ENCODE measurements at places on chromosomes 3 and 15.

GRCh38 chr3:30611613-30612436 is 5.4 kb downstream of the TGFBR2 start:
- no peak for DNase-seq

DNA sequence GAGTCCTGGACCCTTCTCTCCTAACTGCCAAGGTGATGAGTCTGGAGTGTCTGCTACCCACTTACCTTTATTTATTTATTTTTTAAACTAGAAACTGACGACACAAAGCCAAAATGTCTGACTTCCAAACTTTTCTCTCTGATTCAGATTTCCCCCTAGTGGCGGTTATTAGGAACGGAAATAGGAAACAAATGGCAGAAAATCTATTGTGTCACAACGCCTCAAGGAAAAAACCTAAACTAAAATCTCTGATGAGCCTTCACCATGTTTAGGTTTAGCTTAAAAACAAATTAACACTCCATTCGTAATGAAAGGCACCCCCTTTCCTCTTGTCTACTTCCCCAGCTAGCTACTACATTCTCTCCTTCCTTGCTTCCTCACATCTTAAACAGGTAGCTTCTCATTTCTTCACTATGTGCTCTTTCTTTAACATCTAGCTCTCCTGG is 94.0 kb upstream of the MEX3B start:
- DNase-seq, result no peak

- no peak for DNase-seq
Observed at GRCh38 chr15:101521591-101521990, 32.1 kb upstream of the PCSK6 start.

DNA sequence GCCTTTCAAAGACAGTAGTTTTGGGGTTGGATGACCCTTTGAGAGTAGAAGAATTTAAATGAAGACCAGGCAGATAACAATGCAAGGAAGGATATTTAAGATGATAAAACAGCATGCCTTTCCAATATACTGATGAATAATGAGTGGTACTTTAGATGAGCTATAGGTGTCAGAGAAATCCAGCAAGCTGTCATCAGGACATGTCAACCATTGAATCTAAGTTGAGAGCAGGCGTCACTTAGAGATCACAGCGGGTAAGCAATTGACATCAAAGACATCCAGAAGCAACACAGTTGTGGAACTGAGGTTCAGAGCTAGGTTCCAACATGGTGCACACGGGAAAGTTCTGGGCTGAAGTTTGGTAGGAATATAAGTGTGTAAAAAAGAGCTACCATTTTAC is 25.0 kb downstream of the CCDC54 start:
- no peak for DNase-seq

DNA sequence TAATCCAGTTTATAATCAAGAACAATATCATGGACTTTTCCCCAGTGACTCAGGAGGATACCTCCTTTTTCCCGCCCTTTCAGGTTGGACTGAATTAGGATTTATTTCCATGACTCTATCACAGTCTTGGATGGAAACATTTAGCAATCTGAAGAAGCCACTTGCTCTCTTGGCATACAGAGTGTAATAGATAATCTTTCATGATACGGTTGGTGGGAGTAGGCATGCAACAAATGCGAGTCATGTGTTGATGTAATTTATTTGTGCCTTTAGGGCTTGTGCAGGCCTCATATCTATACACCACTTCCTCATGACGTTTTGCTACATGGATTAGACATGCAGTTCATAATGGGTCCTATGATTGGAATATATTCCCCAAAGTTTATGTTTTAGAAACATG is 54.2 kb upstream of the MCTP2 start:
- no peak for DNase-seq

- DNase-seq, result no peak
Observed at GRCh38 chr15:31263751-31264558, 62.7 kb upstream of the KLF13 start.

DNA sequence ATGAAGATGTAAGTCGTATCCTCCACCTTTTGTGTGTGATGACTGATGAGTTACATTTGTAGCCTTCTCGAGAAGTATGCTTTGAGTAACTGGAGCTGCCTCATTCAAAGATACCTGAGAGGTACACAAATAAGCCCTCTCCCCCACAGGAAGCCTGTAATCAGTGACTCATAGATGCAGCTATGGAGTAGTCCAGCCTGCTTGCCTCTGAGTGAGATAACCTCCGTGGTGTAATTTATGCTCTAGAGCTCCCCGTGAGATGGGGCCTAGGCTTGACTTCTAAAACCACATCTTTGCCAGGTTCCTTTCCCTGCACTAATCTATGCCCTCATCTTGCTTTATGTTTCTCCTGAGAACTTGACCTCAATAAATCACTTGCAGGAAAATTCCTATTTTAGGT is 291.7 kb downstream of the SUCLG2 start:
- no peak for DNase-seq

DNA sequence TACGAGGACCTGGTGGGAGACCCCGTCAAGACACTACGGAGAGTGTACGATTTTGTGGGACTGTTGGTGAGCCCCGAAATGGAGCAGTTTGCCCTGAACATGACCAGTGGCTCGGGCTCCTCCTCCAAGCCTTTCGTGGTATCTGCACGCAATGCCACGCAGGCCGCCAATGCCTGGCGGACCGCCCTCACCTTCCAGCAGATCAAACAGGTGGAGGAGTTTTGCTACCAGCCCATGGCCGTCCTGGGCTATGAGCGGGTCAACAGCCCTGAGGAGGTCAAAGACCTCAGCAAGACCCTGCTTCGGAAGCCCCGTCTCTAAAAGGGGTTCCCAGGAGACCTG is 2.5 kb downstream of the CHST2 start:
- DNase-seq, result no peak

GRCh38 chr3:196966526-196967401 is 1.9 kb downstream of the PIGZ start:
- peak; percentile 74 for DNase-seq

DNA sequence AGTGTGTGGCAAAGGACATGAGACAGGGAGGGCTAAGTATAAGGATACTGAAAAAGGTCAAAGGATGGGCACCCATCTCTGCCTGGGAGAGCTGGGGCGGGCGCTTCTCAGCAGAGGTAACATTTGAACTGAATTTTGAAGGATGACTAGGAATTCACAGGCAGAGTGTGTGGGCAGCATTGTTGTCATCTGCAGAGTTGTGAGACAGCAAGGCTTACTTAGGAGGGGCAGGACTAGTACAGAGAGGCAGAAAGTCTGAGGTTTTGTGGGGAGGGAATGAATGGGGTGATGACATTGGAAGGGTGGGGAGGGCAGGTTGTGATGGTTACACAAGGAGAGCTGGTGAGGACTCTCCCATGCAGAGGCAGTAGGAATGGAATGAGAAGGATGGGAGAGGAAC is 84.1 kb upstream of the PRR23C start:
- no peak for DNase-seq

DNA sequence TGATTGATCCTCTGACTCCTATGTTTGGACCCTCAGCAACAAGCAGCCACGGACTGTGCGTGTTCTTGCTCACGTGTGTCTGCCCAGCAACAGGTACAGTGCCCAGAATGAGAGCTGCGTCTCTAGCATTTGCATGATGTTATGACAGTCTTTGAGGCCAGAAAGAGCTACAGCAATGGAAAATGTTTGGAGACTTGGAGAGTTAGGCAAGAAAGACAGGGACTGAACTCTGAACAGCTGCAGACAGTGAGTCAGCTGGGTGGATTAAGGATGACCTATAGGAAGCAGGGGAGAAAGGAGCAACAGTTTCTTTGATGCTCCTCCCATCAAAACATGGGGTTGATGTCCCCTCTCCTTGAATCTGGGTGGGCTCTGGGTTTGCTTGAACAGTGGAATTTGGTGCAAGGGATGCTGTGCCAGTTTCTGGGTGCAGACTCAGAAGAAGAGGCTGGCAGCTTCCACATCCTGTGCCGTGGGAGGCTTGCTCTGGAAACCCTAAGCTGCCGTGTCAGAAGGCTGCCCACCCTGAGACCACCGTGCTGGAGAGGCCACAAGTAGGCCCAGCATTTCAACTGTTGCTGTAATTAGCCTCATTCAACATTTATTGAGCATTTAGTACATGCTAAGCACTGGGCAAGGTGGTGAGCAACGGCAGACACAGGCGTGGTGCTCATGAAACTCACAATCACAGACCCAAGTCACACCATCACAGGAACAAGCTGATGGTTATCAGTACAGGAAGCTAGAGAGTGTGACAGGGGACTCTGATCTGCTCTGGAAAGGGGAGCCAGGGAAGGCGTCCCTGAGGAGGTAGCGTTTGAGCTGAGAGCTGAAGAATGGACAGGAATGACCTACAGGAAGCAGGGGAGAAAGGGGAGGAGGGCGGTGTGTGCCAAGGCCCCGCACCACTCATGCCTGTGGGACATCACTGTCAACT is 21.7 kb downstream of the CCR9 start:
- no peak for DNase-seq

DNA sequence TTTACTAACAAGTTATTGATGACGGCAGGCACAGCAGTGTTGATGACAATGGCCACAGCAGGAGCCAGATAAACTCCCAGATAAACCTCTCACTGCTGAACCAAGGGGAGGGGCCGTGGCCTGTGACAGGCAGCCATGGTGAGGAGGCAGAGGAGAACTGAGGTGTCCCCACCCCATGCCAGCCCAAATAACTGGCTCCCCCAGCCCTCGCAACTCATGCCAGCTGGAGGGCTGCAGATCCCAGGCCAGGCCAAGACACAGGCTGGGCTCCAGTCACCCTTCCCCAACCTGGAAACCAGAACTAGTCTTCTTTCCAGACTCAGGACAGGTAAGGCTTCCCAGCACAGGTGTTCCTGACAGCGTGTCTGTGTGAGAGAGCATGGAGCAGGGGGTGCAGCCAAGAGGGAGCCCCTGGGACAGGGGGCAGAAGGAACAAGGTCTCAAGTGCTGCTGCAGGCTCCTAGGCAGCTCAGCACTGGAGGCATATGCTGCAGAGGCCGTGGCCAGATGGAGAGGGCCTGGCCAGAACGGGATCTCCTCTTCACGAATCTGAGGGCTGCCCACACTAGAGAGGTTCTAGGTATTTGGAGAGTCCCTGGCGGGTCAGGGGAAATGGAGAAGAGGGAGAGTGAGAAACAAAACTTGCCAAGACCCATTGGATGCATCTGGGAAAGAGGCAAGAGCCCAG is 15.9 kb downstream of the PLA2G4F start:
- no peak for DNase-seq

DNA sequence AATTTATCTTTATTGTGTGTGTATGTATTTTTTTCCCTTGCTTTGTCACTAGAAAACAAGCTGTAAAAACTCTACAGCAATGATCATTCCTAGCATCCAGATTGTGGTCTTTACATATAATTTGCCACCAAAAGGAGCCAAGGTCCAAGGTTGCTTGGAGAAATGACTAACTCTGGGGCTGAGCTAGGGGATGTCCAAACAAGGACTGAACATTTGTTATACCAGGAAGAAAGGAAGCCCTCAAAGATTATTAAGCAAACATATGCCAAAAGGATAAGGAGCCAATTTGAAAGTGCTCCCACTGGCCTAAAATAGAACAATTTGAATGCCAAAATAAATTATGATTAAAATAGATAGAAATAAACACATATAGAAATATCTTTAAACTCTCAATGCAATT is 293.3 kb downstream of the ZIC1 start:
- DNase-seq, result no peak

GRCh38 chr3:73213896-73214295 is 152.4 kb downstream of the EBLN2 start:
- DNase-seq, result no peak

GRCh38 chr3:23077126-23077525 is 126.0 kb upstream of the UBE2E2 start:
- no peak for DNase-seq

- no peak for DNase-seq
Observed at GRCh38 chr3:149186219-149186618, 35.4 kb downstream of the CP start.

DNA sequence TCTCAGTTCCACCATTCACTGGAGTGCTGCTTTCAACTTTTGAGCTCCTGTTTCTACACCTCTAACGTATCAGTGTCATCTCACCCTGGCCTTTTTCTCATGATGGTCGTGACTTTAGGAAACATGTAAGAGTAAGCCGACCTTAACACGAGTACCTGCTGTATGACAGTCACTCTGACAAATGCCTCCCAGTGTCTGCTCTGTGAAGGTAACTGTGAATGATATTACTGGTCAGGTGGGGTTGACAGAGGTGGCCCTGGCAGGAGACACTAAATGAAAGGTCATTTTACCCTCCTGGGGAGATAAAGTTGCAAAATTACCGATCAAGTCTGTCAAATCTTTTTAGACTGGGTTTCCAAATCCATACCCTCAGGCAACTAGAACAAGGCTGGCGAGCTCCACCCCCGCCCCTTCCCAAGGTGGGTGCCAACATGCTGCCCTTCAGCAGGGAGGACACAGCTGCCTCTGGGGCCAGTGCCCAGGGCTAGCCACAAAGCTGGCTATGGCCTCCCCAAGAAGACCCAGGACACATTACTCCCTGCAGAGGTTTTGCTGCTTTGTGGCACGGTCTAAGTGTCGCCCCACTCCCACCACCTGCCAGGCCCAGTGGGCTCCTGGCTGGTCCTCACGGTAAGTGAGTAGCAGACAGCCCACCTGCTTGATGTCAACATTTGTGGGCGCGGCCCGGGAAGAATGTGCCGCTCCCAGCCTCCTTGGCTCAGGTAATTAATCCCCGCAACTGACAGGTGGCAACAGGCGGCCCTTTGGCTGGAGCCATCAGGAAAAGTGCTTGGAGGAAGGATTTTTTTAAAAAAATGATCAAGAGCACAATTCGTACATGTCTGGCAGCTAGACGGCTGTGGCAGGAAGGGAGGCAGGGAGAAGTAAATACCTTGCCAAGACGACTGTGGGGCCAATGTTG is 211.8 kb downstream of the TP63 start:
- DNase-seq, result peak; percentile 38

- DNase-seq, result no peak
Observed at GRCh38 chr15:60372227-60372626, 25.6 kb downstream of the ANXA2 start.

DNA sequence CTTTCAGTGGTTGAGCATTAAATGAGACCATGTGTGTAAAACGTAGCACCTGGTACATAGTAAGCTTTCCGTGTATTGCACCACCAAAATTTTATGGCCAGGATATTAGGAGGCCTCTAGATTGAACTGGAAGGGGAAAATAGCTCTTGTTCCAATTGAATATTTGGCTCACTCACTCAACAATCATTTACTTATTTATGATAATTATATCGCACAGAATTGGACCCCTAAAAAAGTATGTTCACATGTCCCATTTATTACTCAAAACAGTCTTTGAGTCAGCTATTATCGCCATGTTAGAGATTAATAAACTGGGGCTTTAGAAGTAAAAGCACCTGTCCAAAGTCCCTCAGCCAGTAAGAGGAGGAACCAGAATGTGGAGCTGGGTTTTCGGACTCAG is 5.1 kb upstream of the TTLL3 start:
- DNase-seq, result no peak

- no peak for DNase-seq
Observed at GRCh38 chr3:104004956-104005355, 1361.8 kb upstream of the ALCAM start.

DNA sequence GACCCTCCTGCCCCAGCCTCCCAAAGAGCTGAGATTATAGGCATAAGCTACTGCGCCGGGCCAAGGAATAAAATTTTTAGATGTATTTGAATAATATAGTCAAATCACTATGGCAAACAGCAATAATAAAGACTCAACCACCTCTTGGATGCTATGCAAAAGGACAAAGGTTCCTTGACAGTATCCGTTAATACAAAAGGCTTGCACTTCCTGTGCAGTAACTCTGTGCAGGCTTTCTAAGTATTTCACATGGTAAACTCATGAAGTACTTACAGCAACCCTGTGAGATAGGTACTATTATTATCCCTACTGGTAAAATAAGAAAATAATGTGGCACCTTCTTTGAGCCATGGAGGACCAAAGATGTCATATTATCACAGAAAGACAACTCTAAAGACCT is 86.8 kb downstream of the SHQ1 start:
- no peak for DNase-seq

GRCh38 chr3:194333981-194334320 is 17.2 kb downstream of the CPN2 start:
- DNase-seq, result no peak

Data from ELF-1 (cell line).